ENCODE measurements at places on chromosomes 7 and 10. TPM values are rescaled to one million over a fixed set of nuclear protein-coding genes. Genes with fewer than 3 reads are reported as not detected.

The UPK3B gene
- total RNA-seq: not detected

The HMX2 gene
- total RNA-seq: 1.3 TPM

The TPK1 gene
- total RNA-seq: 5.5 TPM

The LRRD1 gene
- total RNA-seq: 0.17 TPM

The ATG9B gene
- total RNA-seq: not detected

The TMEM213 gene
- total RNA-seq: not detected

The SBDS gene
- 185 TPM for total RNA-seq

The HOXA7 gene
- 21.7 TPM for total RNA-seq

The CFAP70 gene
- not detected for total RNA-seq

The ENTPD1 gene
- total RNA-seq: 0.06 TPM

The LIPM gene
- total RNA-seq: not detected

The HOXA11 gene
- total RNA-seq: 7.7 TPM

The DPCD gene
- total RNA-seq: 85.7 TPM

The POLR2J2 gene
- total RNA-seq: 0.27 TPM

The PALD1 gene
- total RNA-seq: 0.92 TPM

The C10orf143 gene
- 0.46 TPM for total RNA-seq

The CRCP gene
- total RNA-seq: 98.6 TPM

The RHBDD2 gene
- 24.0 TPM for total RNA-seq

The IL6 gene
- total RNA-seq: 77.6 TPM

The ITGB8 gene
- 32.9 TPM for total RNA-seq

The EN2 gene
- 1.4 TPM for total RNA-seq

The CALML3 gene
- not detected for total RNA-seq

Measured in Daoy (cell line).